ENCODE measurements at places on chromosomes 2 and 18.

DNA sequence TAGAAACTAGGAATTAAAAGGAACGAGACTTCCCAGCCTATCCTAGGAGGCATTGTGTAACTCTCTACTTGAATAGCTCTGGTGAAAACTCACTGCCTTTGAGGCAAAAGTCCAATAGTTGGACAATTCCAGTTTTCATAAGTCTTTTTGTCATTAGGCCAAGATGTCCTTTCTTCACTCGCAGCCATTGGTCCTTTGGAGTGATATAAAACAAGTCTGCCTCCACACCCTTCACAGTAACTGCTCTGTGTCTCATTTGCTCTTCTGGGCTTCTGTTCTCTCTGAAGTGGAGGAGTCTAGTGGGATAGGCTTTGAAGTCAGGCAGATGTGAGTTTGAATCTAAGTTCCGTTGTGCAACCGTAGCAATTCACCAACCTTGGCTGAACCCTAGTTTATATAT is 28.2 kb downstream of the ANTXR1 start:
- DNase-seq = no peak

DNA sequence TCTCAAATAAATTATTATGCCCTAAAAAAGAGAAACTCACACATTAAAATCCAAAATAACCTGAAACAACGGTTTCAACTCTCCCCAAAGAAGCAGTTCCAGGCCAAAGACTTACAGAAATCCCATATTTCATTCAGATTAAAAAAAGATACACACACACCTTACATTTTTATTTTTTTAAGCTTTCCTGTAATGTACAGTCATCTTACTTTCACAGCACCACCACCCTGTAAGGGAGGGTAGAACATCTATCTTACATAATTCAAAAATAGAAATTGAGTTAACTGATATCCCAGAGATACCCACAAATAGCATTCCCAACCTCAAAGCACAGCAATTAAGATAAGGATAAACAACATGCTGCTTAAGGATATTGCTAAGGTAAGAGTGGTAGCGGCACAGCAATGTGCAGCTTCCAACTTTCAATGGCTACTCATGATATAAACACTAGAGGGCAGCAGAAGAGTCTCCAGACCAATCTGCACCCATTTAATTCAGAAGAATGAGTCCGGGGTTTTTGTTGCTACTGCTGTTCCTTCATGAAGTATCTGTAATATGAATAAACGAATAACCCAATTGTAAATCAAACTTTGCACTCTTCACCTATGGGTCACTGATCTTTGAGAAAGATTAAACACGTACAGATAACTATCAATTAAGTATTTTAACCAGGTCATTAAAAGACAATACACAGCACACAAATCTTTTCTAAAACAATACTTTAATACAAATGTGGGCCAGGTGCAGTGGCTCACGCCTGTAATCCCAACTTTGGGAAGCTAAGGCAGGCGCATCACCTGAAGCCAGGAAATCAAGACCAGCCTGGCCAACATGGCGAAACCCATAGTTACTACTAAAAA is 11.3 kb downstream of the GFPT1 start:
- peak; percentile 59 for DNase-seq

- no peak for DNase-seq
Measured at GRCh38 chr18:55452123-55452611, 135.8 kb downstream of the TCF4 start.

DNA sequence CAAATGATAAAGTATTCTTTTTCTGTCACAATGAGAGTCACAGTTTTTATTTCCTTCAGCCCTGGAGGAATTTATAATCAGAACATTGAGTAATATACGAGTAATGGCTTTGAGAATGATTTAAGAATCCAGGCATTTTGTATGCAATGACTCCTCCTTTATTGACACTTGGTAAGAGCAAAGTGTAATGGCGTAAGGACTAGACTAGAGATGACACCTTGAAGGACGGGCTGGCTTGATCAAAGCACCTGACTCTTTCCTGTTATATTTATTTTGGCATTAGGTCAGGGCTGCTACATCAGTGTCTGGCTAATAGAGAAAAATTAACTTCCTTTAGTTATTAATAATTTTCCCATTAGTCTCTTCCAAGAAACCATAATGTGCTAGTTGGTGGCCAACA is 482.4 kb upstream of the GCFC2 start:
- DNase-seq = no peak
